Mucosa of gallbladder (tissue), 1 donor: ENCODE measurements at places on chromosomes 4 and X. TPM values are rescaled to one million over a fixed set of nuclear protein-coding genes. Genes with fewer than 3 reads are reported as not detected.

Gene FMR1
- total RNA-seq = 36.7 TPM

DNA sequence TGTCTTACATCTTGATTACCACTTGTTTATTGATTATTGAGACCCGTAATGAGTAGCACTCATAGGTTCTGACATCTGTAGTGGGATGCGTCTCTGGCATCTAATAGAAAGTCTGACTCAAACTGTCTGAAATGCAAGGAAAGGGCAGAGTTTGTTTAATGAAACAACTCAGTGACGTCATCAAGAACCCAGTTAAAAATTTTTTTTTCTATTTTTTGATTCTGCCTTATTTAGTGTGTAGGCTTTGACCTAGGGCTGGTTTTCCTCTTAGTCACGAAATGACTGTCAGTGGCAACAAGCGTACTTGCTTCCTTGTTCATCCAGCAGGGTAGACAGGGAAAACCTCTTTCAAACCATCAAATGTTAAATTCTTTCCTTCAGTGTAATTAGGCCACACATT lies 3.1 kb upstream of the CDKL5 start:
- no peak for DNase-seq

DNA sequence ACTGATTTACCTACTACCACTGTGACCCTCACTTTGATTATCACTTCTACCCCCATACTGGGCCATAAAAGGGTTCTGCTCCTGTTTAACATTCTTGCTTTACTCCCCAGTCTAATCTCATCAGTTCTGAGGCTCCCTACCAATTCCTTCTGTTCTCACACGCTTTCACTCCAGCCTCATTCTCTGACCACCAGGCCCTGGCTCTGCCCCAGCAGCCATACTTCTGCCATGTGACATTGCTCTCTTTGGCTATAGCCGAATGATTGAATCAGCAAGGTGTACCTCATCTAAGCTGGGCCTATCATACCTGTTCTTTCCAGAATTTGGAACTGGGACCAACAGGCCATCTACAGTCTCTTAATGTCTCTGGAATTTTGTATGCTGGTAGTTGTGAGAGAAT lies 14.4 kb upstream of the ELF2 start:
- no peak for DNase-seq

Gene GUCY1A1
- total RNA-seq = 20.0 TPM

DNA sequence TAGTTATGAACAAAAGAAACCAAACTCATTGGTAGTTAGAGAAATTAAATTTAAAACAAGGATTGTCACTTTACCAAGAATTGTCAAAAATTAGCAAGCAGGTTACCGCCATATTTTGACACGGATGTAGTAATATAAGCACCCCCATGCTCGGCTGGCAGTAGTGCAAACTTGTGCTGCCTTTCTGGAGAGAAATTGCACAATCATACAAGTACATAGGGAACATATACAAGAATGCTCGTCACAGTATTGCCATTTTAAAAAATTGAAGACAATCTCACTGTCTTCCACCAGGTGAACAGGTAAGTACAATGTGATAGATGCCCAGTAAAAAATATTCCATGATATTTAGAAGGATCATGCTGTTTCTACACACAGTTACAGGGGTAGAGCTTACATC lies 55.6 kb upstream of the SLC39A8 start:
- DNase-seq = no peak

GRCh38 chr4:101347267-101347556 lies at the start of gene PPP3CA:
TSS of gene PPP3CA (minus strand) at chr4:101347526.
- DNase-seq = no peak

DNA sequence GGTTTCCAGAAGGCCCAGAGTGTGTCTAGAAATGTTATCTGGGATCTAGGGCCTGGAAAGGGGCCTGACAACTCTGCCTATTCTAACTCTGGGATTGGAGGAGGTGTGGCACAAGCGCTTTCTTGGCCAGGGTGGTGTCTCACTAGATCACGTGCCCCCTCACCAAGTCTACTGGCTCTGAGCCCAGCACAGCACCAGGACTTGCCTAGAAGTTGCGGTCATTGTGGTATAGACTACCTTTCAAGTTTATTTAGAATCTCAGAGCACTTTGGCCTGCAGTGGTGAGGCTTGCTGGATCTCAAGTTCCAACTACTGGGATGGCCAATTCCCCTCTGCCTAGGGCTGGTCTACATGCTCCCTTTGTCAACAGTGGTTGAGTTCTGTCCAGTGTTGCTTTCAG lies 223.3 kb upstream of the MAGEB2 start:
- DNase-seq = no peak

- no peak for DNase-seq
These were observed 62.3 kb upstream of the DKK2 start for GRCh38 chr4:107098401-107098800.

DNA sequence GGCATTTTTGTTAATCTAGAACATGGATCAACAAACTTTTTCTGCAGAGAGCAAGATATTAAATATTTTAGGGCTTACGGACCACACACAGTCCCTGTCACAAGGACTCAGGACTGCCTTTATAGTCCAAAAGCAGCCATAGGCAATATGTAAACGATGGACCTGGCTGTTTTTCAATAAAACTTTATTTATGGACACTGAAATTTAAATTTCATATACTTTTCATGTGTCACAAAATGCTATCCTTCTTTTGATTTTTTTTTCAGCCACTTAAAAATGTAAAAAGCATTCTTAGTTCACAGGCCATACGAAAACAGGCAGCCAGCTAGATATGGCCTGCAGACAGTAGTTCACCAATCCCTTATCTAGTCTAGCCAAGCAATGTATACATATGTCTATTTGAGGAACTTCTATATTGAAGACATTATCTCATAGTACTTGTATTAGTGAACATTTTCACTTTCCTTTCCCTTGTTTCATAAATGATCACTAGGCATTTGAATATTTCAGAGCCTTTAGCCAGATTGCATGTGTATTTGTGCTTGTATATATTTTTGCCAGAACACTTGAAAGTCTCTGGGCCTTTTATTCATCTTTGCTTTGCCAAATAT lies 350.9 kb downstream of the RPA4 start:
- DNase-seq = no peak

- DNase-seq = no peak
These were observed 31.5 kb upstream of the GLRA3 start for GRCh38 chr4:174860588-174860987.

Gene PNMA6A
- total RNA-seq = 0.98 TPM

Gene GABRG1
- total RNA-seq = 0.06 TPM

Gene PF4V1
- total RNA-seq = not detected

GRCh38 chr4:71020611-71021010 lies 27.2 kb downstream of the DCK start:
- no peak for DNase-seq

Gene ADH1B
- total RNA-seq = 144 TPM

GRCh38 chrX:77935886-77936285 lies 25.4 kb downstream of the ATP7A start:
- no peak for DNase-seq
